ENCODE measurements at places on chromosomes 11 and 22. TPM values are rescaled to one million over a fixed set of nuclear protein-coding genes. Genes with fewer than 3 reads are reported as not detected.

SMTNL1 gene
- total RNA-seq = not detected

GRCh38 chr11:86162239-86162638 lies 82.3 kb upstream of the EED start:
- DNase-seq = no peak

GRCh38 chr11:106464728-106465127 lies 387.3 kb downstream of the AASDHPPT start:
- no peak for DNase-seq

GRCh38 chr11:76226626-76227025 lies 20.3 kb upstream of the WNT11 start:
- no peak for DNase-seq

DNA sequence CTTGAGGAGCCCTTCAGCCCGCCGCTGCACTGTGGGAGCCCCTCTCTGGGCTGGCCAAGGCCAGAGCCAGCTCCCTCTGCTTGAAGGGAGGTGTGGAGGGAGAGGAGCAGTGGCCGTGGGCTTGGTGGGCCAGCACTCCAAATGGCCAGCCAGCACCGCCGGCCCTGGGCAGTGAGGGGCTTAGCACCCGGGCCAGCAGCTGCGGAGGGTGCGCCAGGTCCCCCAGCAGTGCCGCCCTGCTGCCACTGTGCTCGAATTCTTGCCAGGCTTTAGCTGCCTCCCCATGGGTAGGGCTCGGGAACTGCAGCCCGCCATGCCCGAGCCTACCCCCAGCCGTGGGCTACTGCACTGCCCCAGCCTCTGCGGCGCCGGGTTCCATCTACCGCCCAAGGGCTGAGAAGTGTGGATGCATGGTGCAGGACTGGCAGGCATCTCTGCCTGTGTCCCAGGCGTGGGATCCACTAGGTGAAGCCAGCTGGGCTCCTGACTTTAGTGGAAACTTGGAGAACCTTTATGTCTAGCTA lies 82.7 kb downstream of the KCNA4 start:
- no peak for DNase-seq

DNA sequence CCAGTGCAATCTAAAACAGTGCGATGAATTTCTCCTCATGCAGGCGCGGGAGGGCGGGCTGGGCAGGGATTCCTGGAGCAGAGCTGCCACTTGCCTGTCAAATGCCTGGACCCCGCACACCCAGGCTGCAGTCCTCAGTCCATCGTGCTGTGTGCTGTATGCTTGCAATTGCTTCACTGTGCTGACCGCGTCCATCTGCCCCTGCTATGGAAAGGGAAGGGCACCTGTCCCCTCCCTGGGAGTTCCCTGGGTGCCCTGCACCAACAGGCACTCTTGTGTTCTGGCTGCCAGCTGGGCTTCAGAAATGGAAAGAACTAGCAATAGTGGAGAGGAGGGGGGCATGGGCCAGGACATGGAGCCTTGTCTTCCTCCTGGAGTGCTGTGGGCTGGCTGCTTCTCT lies 185.4 kb upstream of the B3GAT1 start:
- DNase-seq = no peak

DNA sequence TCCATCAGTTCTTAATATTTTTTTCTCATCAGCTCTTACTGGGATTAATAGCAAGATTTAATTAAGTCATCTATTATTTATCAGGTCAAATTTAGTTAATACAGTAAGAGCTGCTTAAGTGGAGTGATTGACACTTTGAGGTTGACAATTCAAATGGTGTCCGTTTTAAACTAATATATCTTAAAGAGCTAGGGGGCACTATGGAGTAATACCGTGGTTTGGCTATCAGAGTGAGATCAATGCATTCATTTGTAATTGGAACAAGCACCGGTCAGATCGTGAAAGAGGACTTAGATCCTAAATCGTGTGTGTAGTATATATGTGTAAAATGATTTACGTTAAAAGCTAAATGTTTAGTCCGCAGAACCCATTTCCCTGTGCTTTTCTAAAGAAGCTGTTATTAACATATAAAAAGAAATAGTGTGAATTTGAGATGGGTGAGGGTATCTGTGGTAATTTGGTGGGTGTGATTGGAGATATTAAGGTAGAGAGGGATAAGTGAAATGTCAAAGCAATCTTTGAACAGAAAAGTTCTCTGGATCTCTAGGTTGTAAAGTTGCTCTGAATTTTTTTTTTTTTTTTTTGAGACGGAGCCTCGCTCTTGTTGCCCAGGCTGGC lies 2.3 kb downstream of the SIK2 start:
- DNase-seq = no peak

GRCh38 chr11:70557742-70558485 lies 159.6 kb downstream of the CTTN start:
- DNase-seq = no peak
